Activated effector memory CD4-positive, alpha-beta T cell treated with anti-CD3 and anti-CD28 coated beads, Interleukin-2, amount 50 U/mL, for 16 hours (primary cell): ENCODE measurements at places on chromosomes 2 and 18.

DNA sequence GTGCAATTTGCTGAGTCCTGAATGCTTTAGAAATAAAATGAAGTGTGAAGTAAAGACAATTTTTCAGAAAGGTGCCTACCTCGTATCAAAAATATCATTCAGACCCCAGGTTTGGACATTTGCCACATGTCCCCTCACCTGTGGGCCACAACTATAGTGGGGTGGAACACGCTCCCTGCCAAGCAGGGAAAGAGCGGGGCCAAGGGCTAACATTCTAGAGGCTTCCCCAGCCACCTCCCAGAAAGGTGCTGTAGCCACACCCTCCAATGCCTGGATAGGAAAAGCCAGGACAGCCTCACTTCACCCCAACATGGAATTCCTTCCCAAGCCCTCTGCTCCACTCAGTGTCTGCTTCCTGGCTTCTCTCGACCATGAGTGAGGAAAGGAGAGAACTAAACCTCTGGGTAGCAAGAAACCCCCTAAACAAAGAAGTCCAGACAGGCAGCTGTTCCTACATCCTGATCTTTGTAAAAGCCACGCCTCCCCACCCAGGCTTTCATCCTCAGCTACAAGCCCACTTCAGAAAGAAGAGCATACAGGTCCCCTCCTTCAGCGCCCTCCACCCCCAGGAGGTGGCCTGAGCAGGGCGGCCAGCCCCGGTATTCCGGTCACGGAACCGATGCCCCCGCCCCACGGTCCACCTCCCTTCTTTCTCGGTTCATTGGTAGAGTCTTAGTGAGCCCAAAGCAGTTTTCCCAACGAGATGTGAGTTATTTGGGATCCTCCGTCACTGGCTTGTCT is 2.1 kb downstream of the COL6A3 start:
- DNase-seq: no peak

DNA sequence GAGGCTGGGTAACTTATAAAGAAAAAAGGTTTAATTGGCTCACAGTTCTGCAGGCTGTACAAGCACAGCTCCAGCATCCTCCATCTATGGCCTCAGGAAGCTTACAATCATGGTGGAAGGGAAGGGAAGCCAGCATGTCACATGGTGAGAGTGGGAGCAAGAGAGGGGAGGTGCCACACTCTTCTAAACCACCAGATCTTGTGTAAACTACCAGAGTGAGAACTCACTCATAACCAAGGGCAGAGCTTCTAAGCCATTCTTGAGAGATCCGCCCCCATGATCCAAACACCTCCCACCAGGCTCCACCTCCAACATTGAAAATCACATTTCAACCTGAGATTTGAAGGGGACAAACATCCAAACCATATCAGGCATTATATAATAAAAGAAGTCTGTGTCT is 121.6 kb upstream of the CDC42EP3 start:
- DNase-seq: no peak

GRCh38 chr18:38025433-38026038 is 459.9 kb upstream of the CELF4 start:
- no peak for DNase-seq

- DNase-seq: no peak
These were observed 16.6 kb downstream of the SP110 start for GRCh38 chr2:230203110-230203676.

GRCh38 chr18:63317982-63318888 is 1.3 kb downstream of the BCL2 start:
- DNase-seq: peak; percentile 93

DNA sequence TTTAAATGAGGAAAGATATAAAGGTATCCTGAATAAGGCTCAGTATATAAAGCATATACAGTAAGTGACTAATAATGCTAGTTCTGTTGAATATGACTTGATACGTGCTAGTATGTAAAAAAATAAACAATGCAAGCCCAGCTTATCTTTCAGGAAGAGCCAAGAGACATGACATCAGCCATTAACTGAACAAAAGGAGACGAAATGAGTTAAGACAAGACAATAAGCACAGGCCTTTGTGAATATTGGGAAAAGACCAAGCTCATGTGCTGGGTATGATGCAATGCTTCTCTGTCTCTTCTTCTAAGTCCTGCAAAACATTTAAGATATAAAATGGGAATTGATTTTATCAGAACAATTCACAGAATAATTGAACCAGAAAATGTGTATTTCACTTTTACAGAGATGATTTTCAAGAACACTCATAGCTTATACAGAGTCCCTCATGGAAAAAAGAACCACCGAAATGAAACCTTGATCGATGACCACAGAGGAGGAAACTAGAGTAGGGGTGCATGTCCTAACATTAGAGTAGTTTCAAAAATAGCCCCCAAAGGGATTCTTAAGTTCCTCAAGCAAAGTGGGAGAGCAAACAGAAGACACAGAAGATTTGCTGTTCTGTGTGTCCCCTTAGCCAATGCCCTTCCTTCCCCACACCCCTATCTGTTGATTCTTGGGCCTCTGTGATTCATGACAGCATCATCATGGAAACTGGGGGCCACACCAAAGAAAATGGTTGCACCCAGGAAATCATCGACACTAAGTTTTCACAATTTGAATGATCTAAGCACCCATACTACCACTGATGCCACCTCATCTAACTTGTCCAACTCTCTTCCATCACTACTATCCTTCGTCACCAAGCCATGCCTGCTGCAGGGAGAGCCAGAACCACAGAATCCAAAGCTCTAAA is 68.0 kb upstream of the CRIM1 start:
- no peak for DNase-seq

DNA sequence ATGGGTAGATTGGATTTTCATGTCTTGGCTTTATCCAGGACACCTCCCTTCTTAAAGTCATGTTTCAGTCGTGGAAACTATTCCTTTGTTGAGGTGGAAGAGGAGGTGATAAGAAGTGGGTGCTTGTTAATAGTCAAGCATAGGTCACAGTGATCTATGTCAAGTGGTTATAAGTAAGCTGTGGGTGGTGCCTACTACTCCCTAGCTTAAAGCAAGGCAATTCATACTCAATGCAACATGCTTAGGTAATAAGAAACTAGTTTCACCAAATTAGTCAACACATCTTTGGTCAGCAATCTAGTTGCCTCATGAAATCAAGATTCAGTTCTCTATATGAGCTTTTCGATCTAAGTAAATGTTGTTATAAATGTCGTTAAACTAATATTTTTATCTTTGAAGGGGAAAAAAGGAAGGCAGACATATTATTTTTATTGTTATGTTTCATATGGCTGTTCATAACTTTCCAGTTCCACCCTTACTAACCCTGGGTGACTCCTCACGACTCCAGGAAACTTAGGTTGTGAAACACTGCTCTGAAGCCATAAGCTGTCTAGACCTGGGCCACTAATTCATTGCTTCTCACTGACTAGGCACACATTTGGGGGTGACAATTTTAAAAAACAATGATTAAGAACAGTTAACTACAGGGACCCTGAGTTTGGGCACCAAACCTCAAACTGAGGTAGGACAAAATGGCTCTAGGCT is 5.8 kb upstream of the ABCB11 start:
- DNase-seq: no peak

DNA sequence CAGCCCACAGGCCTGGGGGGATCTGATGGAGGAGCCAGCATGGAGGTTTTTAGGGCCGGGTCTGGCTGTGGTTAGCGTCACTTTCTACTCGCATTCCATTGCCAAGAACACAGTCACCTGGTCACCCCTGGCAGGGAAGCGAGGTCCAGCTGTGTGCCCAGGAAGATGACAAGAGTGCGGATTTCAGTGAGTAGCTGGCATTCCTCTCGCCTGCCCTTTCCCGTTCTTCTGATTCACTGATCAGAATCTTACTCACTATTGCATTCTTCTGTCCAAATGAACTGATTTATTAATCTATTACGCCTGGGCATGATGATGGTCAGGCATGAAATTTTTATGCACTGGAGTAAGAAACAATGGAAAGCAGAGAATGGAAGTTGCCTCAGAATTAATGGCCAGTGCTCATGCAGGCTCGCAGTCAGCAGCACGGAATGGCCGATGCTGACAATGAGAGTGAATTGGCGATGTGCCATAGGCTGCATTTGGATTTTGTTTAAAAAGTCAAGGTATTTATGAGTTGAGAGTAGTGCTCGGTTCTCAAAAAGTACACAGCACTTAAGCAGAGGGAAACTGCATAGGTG is 76.4 kb upstream of the MGAT5 start:
- DNase-seq: no peak

GRCh38 chr2:117691595-117691994 is 122.9 kb upstream of the DDX18 start:
- DNase-seq: no peak

- DNase-seq: no peak
These were observed 130.8 kb downstream of the CACNB4 start for GRCh38 chr2:151967829-151968722.

DNA sequence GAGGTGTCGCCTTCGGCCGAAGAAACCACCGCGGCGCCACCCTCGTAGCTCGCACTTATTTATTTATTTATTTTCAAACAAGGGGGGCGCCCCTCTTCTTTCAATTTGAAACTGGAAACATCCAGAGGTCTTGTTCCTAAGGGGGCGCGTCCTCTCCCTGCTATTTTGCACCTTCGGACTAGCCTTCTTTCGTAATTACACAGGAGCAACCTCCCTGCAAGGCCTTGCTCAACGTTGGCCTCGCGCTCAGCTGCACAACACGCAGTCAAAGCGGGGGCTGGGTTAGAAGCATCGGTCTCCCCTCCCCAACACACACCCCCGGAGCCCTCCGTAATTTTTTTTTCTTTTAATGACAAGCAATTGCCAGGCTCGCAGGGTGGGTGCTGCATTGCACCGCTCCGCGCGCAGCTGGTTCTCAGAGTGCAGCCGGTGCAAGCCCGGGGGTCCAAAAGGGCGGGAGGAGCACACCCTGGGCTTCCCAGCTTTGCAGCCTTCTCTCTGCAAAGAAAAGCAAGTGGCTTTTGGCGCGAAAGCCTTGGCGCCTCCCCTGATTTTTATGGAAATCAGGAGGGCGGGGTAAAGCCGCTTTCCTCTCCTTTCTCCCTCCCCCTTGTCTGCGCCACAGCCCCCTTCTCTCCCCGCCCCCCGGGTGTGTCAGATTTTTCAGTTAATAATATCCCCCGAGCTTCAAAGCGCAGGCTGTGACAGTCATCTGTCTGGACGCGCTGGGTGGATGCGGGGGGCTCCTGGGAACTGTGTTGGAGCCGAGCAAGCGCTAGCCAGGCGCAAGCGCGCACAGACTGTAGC is at the start of gene MYCN:
TSS of gene MYCN (plus strand) at position 697 of the 807 bp plus-strand sequence. CDS start 1,515 bp downstream, outside the sequence.
- DNase-seq: no peak

- DNase-seq: no peak
These were observed 94.8 kb downstream of the QPCT start for GRCh38 chr2:37439131-37439642.

DNA sequence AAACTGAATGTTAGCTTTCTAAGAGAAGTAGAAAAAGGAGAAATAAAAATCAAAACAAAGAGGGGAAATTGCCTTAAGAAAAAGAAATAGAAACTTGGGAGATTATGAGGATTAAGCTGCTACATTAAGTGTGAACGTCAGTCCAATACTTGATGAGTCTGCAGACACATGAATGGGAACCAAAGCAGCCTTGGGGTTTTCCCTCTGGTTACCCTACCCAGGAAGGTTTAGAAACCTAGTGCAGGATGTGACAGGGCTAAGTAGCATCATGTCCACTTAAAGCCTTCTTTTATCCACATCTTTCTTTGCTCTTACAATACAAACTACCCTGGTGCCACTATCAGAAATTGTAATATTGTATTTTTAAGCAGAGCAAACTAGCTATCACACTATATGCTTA is 22.3 kb downstream of the SLC35F5 start:
- DNase-seq: no peak

DNA sequence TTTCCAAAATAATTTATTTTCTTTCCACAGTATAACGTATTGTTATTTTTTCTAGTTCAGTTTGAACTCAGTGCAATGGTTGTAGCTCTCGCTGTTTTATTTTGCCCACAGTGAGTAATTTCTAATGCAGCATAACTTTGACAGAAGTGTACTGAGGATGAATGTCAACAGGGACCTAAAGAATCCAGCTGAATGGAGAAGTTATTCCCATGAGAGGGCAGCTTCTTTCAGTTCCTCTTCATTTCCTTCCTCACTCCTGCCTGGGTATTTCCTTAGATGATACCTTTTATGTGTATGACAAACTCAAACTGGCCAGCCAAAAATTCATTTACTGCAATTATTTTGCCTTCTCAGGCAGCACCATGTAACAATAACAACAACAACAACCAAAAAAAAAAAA is 1223.1 kb upstream of the ZEB2 start:
- no peak for DNase-seq

- DNase-seq: no peak
These were observed 32.4 kb upstream of the ATL2 start for GRCh38 chr2:38409156-38410102.
